Activated CD4-positive, alpha-beta memory T cell treated with anti-CD3 and anti-CD28 coated beads for 36 hours (primary cell): ENCODE measurements at places on chromosomes 2 and 18. TPM values are rescaled to one million over a fixed set of nuclear protein-coding genes. Genes with fewer than 3 reads are reported as not detected.

- no peak overlapping the region for H3K4me3 ChIP-seq
- H3K27me3 ChIP-seq: no peaks in the 10 kb centered on the region
- DNase-seq: peak; percentile 74
Observed at GRCh38 chr2:28613633-28614501, 118.0 kb downstream of the PLB1 start.

- H3K36me3 ChIP-seq: no peaks in the 10 kb centered on the region
- DNase-seq: no peak
- no peak overlapping the region for H3K27ac ChIP-seq
- H3K4me3 ChIP-seq: no peak overlapping the region
Observed at GRCh38 chr2:60481257-60481656, 72.2 kb downstream of the BCL11A start.

DNA sequence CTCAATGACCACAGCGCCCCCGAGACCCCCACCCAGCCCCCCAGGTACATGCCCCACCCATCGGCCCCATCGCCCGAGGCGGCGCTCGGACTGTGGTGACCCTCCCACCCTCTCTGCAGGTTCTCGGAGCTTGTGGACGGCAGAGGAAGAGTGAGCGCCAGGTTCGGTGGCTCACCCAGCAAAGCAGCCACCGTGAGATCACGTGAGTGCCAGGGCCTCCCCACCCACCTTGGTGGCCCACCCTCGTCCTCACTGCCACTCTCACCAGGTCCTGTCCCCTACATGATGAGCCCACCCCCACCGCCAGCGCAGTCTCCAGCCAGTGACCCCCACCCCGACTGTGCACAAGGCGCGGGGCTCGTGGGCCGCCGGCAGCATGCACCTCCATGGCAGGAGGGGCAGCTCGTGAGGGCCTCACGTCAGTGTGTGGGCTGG lies 30.4 kb downstream of the MTERF4 start:
- no peak overlapping the region for H3K27ac ChIP-seq
- DNase-seq: no peak
- H3K27me3 ChIP-seq: no peaks in the 10 kb centered on the region
- H3K4me3 ChIP-seq: no peak overlapping the region
- peaks cover 2% of the 10 kb centered on the region for H3K36me3 ChIP-seq
- H3K4me1 ChIP-seq: no peaks in the 10 kb centered on the region

GRCh38 chr2:159177957-159178356 lies 108.5 kb downstream of the WDSUB1 start:
- H3K4me1 ChIP-seq: no peaks in the 10 kb centered on the region
- no peak for DNase-seq
- H3K27me3 ChIP-seq: no peaks in the 10 kb centered on the region
- H3K36me3 ChIP-seq: no peaks in the 10 kb centered on the region

- DNase-seq: no peak
- H3K27me3 ChIP-seq: no peaks in the 10 kb centered on the region
- H3K27ac ChIP-seq: no peak overlapping the region
- H3K4me3 ChIP-seq: no peak overlapping the region
- H3K4me1 ChIP-seq: no peaks in the 10 kb centered on the region
- no peaks in the 10 kb centered on the region for H3K36me3 ChIP-seq
Observed at GRCh38 chr2:145592361-145592760, 1072.4 kb upstream of the ZEB2 start.

- no peak for DNase-seq
- no peak overlapping the region for H3K27ac ChIP-seq
- no peaks in the 10 kb centered on the region for H3K27me3 ChIP-seq
- H3K36me3 ChIP-seq: peaks cover 76% of the 10 kb centered on the region
- H3K4me1 ChIP-seq: peaks cover 8% of the 10 kb centered on the region
- H3K4me3 ChIP-seq: no peak overlapping the region
Observed at GRCh38 chr2:224869601-224870233, 153.6 kb upstream of the CCDC195 start.

- H3K27me3 ChIP-seq: peaks cover 6% of the 10 kb centered on the region
- H3K36me3 ChIP-seq: no peaks in the 10 kb centered on the region
- H3K27ac ChIP-seq: no peak overlapping the region
- DNase-seq: no peak
- H3K4me3 ChIP-seq: no peak overlapping the region
Observed at GRCh38 chr18:21389903-21390302, 147.9 kb downstream of the GREB1L start.

GRCh38 chr2:121075006-121075551 lies 209.9 kb downstream of the TFCP2L1 start:
- no peaks in the 10 kb centered on the region for H3K36me3 ChIP-seq
- peak; percentile 56 for DNase-seq
- H3K27me3 ChIP-seq: peaks cover 15% of the 10 kb centered on the region

DNA sequence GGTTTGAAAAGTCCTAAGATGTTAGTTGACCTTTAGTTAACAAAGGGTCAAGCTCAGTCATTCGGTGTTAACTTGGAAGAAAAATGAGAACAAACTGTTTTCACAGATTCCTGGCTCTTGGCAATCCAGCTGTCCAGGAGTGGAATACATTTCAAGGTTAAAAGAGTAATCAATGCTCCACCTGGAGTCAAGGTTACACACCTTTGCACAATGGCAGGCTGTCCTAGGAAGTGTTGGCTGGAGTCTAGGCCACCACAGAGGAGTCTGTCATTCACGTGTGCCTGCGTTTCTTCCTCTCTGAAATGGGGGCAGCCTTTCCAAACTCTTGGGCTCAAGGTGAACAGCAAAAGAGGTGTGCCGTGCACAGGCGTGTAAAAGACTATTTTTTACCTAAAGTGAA lies 6.3 kb upstream of the ID2 start:
- no peak overlapping the region for H3K27ac ChIP-seq
- H3K4me1 ChIP-seq: peaks cover 25% of the 10 kb centered on the region
- peaks cover 43% of the 10 kb centered on the region for H3K27me3 ChIP-seq
- H3K36me3 ChIP-seq: peaks cover 11% of the 10 kb centered on the region
- no peak for DNase-seq

DNA sequence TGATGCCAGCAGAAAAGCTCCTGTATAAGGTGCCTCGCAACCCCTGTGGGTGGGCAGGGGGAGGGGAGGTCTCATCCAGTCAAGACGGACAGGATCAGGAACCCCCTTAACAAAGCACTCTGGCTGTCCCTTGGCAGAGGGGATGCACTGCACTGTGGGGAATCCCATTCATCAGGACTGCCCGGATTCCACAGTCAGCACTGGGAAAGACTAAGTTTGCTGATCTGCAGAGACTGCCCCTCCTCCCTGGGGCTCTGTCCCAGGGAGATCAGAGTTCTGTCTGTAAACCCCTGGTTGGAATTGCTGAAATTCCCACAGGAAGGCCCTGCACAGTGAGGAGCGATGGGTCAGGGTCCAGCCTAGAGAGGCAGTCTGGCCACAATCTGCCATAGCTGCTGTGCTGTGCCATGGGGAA lies 149.5 kb upstream of the RBBP8 start:
- peaks cover 19% of the 10 kb centered on the region for H3K27me3 ChIP-seq
- DNase-seq: no peak
- H3K36me3 ChIP-seq: no peaks in the 10 kb centered on the region
- H3K27ac ChIP-seq: no peak overlapping the region
- H3K4me1 ChIP-seq: no peaks in the 10 kb centered on the region

- no peak overlapping the region for H3K4me3 ChIP-seq
- H3K36me3 ChIP-seq: peaks cover 34% of the 10 kb centered on the region
- H3K27ac ChIP-seq: no peak overlapping the region
Observed at GRCh38 chr2:237092920-237093781, 7.5 kb downstream of the COPS8 start.

GRCh38 chr2:118593257-118593656 lies 254.2 kb downstream of the EN1 start:
- H3K27me3 ChIP-seq: peaks cover 1% of the 10 kb centered on the region
- no peaks in the 10 kb centered on the region for H3K36me3 ChIP-seq
- H3K4me3 ChIP-seq: no peak overlapping the region
- no peaks in the 10 kb centered on the region for H3K4me1 ChIP-seq
- no peak overlapping the region for H3K27ac ChIP-seq
- DNase-seq: no peak

GRCh38 chr2:207792244-207792785 lies 22.6 kb upstream of the FZD5 start:
- no peak overlapping the region for H3K27ac ChIP-seq
- H3K36me3 ChIP-seq: no peaks in the 10 kb centered on the region
- H3K27me3 ChIP-seq: peaks cover 11% of the 10 kb centered on the region
- no peaks in the 10 kb centered on the region for H3K4me1 ChIP-seq
- H3K4me3 ChIP-seq: no peak overlapping the region

GRCh38 chr2:47401789-47402554 lies 984 bp upstream of the MSH2 start:
- H3K4me1 ChIP-seq: peaks cover 21% of the 10 kb centered on the region
- H3K4me3 ChIP-seq: peak overlapping the region; percentile 96
- H3K36me3 ChIP-seq: peaks cover 21% of the 10 kb centered on the region
- no peaks in the 10 kb centered on the region for H3K27me3 ChIP-seq
- DNase-seq: no peak
- H3K27ac ChIP-seq: peak overlapping the region; percentile 95

GRCh38 chr2:168573128-168573903 lies 117.2 kb downstream of the CERS6 start:
- no peak for DNase-seq
- H3K4me1 ChIP-seq: peaks cover 7% of the 10 kb centered on the region
- no peak overlapping the region for H3K4me3 ChIP-seq
- peaks cover 3% of the 10 kb centered on the region for H3K36me3 ChIP-seq
- H3K27me3 ChIP-seq: no peaks in the 10 kb centered on the region

DNA sequence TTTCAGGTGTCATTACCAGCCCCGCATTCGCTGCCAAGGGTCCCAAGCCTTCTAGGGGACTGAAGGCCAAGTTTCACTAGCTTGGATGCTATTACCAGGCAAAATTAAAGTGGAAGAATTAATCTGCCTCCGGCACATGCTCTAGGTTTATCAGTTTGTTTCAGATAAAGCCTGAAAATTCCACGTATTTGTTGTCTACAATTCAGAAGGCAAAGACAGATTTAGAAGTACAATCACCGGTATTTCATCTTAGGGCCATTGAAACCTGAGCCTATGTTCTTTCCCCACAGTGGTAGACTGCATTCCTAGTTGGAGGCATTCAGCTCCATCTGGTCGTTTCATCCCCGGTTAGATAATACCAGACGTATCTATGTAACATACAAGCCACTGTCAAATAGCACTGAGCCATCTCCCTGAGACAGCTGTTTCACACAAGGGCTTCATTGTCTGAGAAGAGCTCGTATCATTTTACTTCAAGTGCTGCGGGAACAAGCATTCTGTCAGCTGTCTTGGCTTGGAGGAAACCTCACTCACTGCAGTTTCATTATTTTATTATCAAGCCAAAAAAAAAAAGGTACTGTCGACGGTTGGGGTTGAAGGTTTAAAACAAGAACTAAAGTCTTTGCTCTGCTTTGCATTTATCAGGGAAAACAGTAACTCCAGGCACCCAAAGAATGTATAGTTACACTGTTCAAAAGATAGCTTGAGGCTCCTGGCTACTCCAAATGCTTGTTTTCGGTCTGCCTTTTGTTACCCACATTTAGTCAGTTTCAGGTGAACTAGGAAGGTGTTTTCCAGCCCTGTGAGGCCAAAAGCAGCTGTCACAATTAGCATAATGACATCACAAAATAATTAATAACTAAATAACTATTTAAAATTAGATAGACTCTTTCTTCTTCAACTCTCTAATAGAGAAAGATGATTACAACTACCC lies 76.7 kb downstream of the TGIF1 start:
- H3K4me1 ChIP-seq: peaks cover 17% of the 10 kb centered on the region
- no peak overlapping the region for H3K4me3 ChIP-seq
- no peaks in the 10 kb centered on the region for H3K36me3 ChIP-seq

- H3K27me3 ChIP-seq: no peaks in the 10 kb centered on the region
- H3K4me3 ChIP-seq: no peak overlapping the region
Observed at GRCh38 chr18:23712445-23712844, 23.2 kb downstream of the LAMA3 start.

DNA sequence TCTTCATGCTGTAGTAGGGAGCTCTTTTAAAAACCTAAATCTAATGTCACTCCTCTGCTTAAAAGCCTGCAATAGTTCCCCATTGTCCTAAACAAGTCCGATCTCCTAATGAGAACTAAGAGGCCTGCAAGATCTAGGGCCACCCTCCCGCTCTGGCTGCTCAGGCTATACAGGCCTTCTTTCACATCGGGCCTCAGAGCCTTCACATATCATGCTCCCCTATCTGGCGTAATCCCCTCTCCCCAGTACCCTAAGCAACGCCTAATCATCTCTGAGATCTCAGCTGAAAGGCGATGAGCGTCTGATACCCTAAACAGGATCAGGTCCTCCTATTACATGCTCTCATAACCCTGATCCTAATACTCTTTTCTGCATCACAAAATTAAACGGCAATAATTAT lies 1.9 kb downstream of the MAP4K3 start:
- DNase-seq: no peak
- no peaks in the 10 kb centered on the region for H3K27me3 ChIP-seq

GRCh38 chr2:18413676-18414396 lies 146.6 kb downstream of the RDH14 start:
- no peak overlapping the region for H3K27ac ChIP-seq
- DNase-seq: no peak

- DNase-seq: no peak
- H3K4me3 ChIP-seq: no peak overlapping the region
- no peak overlapping the region for H3K27ac ChIP-seq
Observed at GRCh38 chr18:26327062-26327461, 100.8 kb downstream of the TAF4B start.

- no peaks in the 10 kb centered on the region for H3K27me3 ChIP-seq
- no peak for DNase-seq
- no peaks in the 10 kb centered on the region for H3K4me1 ChIP-seq
- no peak overlapping the region for H3K27ac ChIP-seq
- H3K4me3 ChIP-seq: no peak overlapping the region
Observed at GRCh38 chr2:235028646-235029045, 76.8 kb downstream of the SH3BP4 start.

- no peaks in the 10 kb centered on the region for H3K36me3 ChIP-seq
- H3K4me3 ChIP-seq: no peak overlapping the region
- DNase-seq: no peak
- peaks cover 5% of the 10 kb centered on the region for H3K27me3 ChIP-seq
Observed at GRCh38 chr18:10685484-10685883, 159.7 kb downstream of the NAPG start.

- H3K27ac ChIP-seq: no peak overlapping the region
- DNase-seq: no peak
- H3K4me1 ChIP-seq: no peaks in the 10 kb centered on the region
- H3K4me3 ChIP-seq: no peak overlapping the region
- no peaks in the 10 kb centered on the region for H3K27me3 ChIP-seq
Observed at GRCh38 chr2:163649080-163649479, 86.7 kb downstream of the FIGN start.

DNA sequence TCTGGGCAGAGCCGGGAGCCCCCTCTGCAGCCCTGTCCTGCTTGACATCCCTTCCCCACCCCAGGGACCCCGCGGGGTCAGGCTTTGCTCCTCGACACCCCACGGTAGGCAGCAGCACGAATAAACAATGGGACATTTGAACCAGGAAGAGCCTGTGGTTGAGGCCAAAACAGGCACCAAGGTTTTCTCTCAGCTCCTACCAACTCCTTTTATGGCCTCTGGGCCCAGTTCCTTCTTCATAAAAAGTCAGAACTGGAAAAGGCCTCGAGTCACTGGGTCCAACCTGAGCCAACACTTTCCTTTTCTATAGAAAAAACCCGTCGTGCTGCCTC lies 20.6 kb downstream of the TEX44 start:
- H3K36me3 ChIP-seq: no peaks in the 10 kb centered on the region
- no peak for DNase-seq
- H3K4me1 ChIP-seq: peaks cover 44% of the 10 kb centered on the region

- no peaks in the 10 kb centered on the region for H3K4me1 ChIP-seq
- DNase-seq: no peak
- H3K36me3 ChIP-seq: no peaks in the 10 kb centered on the region
Observed at GRCh38 chr2:206435742-206436141, 7.6 kb upstream of the ADAM23 start.

The IL18R1 gene
- total RNA-seq: 25.5 TPM

The C1QL2 gene
- not detected for total RNA-seq

The MYOM1 gene
- 0.90 TPM for total RNA-seq

The NGEF gene
- total RNA-seq: 5.4 TPM

The AQP12B gene
- not detected for total RNA-seq

The LYG2 gene
- not detected for total RNA-seq

The CPLX4 gene
- total RNA-seq: not detected

The MATN3 gene
- total RNA-seq: not detected

The SPATA3 gene
- total RNA-seq: 0.53 TPM

The RESP18 gene
- total RNA-seq: not detected

The OTOS gene
- total RNA-seq: not detected

The TSGA10 gene
- total RNA-seq: 7.0 TPM
